ENCODE measurements at places on chromosomes 2 and 18.

DNA sequence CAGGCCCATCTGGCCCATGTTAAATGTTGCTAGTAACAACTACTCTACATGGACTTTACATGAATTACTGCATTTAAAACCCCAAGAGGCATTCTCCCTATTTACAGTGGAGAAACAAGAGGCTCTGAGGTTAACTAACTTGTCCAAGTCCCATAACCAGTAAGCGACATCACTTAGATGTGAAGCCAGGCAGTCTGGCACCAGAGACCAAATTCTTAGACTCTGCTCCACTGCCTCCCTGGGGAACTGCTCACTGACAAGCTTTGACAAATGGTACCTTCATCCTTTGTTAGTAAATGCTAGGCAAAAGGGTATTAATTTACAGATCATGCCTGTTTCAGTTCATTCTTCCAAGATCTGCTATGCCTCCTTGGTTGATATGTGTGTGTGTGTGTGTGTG is 124.8 kb downstream of the AFF3 start:
- DNase-seq: no peak

GRCh38 chr2:141438536-141438935 is 692.3 kb downstream of the LRP1B start:
- DNase-seq: no peak

GRCh38 chr2:128155970-128156369 is 65.0 kb downstream of the UGGT1 start:
- no peak for DNase-seq

GRCh38 chr2:150644298-150645067 is 157.0 kb upstream of the RND3 start:
- DNase-seq: no peak
